ENCODE measurements at places on chromosomes 2 and 18. TPM values are rescaled to one million over a fixed set of nuclear protein-coding genes. Genes with fewer than 3 reads are reported as not detected.

The B3GNT7 gene
- polyA plus RNA-seq, result not detected

The TEKT4 gene
- not detected for polyA plus RNA-seq

The IL1R1 gene
- 0.35 TPM for polyA plus RNA-seq

The SLC4A3 gene
- polyA plus RNA-seq, result 7.6 TPM
